ENCODE measurements at places on chromosomes 1 and 21.

DNA sequence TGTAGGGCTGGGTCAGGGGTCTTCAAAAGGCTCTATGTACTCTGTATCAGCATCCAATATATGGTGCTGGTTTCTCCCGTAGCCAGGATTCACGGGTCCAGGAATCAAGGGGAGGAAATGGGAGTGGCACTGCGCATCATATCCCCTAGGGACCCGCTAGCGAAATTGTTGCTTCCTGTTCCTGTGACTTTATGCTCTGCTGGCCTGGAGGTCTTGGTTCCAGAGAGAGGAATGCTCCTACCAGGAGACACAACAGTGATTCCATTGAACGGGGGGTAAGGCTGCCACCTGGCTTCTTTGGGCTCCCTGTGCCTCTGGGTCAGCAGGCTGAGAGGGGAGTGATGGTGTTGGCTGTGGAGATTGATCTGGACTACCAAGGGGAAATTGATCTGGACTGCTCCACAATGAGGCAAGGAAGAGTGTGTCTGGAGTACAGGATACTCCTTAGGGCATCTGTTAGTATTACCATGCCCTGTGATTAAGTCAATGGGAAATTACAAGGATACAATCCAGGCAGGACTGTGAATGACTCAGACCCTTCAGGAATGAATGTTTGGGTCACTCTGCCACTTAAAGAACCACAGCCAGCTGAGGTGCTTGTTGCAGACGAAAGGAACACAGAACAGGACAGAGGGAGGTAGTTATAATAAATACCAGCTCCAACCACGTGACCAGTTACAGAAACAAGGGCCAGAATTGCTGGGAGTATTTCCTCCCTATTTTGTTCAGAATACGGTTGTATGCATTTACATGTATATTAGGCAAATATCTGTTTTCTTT lies 10.2 kb downstream of the SPSB1 start:
- DNase-seq: no peak

DNA sequence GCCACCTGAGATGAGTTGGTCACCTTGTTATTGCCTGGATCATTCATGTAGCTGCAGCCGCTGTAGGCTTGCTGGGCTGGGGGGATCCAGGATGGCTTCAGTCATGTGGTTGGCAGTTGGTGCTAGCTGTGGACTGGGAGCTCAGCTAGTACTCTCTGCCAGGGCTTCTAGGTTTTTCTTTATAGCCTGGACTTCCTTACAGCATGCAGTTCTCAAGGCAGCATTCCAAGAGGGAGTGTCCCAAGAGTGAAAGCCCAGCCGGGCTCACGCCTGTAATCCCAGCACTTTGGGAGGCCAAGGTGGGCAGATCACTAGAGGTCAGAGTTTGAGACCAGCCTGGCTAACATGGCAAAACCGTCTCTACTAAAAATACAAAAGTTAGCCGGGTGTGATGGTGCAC lies 23.7 kb upstream of the ACTL8 start:
- no peak for DNase-seq

GRCh38 chr1:18230840-18231239 lies 123.2 kb downstream of the IGSF21 start:
- DNase-seq: peak; percentile 40

DNA sequence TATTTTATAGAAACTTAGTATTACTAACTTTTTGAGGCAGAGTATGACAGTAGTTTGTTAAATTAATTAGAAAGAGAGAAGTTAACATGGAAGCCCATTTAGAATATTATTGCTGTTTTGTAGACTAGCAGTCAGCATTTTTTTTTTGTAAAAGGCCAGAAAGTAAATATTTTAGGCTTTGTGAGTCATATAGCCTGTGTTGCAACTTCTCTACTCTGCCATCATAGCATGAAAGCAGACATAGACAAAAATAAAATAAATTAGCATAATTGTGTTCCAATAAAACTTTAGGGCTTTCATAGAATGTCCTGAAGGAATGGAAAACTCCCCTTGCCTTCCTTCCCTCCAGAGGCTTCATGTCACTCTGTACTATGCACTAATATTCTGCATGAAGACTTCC lies 12.3 kb upstream of the RGS4 start:
- no peak for DNase-seq
